ENCODE measurements at places on chromosomes 5 and 9.

- DNase-seq = no peak
These were observed 1290.3 kb upstream of the CDH9 start for GRCh38 chr5:28328681-28329080.

DNA sequence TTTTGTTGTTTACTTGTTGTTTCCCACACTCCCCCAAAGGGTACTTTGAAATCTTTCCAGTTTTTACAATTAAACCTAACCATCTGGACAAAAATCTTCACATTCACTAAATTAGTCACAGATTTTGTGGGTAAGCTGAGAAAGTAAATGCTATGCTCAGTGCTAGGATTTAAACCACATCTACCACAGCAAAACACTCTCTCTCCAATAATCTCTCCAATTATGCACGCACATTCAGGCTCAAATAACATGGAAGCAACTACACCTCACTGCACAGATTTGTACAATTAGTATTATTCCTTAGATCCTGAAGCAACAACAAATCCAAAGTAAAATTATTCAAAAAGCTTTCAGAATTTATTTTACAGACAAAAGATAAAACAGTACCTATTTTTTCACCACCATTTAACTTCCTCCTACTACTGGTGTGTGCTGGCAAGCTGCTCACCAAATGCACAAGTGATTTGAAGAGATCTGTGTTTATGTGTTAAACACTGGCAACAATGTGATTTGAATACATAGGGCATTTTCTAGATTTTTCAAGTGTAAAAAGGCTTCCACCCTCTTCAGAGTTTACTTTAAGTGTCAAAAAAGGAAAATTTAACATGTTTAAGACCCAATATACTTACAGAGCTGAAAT lies 16.6 kb downstream of the ZNF608 start:
- no peak for DNase-seq

GRCh38 chr5:168047043-168047668 lies 244.3 kb upstream of the WWC1 start:
- DNase-seq = no peak

- no peak for DNase-seq
These were observed 105.1 kb downstream of the INSYN2B start for GRCh38 chr5:169875091-169875728.

DNA sequence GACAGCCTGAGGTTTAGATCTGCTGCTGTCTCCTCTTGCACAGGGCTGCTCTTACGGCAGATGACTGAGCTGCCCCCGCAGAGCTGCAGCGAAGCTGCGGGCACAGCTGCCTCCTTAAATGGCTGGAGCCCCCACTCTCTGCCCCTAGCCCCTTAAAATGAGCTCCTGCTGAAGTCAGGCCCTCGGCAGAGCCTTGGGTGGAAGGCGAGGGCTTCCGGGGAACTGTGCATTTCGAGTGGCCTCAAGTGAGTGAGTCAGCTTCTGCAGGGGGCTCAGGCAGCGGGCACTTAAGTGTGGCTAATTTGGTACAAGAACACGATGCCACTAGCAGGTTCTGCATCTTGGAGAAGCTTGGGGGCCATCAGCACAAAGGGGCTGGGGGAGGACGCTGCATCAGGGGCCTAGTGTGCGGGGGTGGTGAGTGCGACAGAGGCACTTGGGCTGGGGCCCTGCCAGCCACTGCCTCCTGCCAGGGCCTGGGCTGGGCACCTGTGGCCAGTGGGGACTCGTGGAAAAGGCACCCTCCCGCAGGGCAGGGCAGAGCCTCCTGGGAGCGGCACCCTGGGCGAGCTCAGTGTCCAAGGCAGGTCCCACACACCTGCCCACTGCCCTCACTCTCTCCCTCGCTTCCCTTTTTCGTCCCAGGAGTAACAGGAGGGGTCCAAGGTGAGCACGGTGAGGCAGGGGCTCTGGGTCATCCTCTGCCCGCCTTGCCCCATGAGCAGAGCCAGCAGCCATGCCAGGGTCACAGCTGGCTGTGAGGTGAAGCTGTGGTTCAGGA lies 28.8 kb upstream of the RNU6ATAC start:
- DNase-seq = no peak

DNA sequence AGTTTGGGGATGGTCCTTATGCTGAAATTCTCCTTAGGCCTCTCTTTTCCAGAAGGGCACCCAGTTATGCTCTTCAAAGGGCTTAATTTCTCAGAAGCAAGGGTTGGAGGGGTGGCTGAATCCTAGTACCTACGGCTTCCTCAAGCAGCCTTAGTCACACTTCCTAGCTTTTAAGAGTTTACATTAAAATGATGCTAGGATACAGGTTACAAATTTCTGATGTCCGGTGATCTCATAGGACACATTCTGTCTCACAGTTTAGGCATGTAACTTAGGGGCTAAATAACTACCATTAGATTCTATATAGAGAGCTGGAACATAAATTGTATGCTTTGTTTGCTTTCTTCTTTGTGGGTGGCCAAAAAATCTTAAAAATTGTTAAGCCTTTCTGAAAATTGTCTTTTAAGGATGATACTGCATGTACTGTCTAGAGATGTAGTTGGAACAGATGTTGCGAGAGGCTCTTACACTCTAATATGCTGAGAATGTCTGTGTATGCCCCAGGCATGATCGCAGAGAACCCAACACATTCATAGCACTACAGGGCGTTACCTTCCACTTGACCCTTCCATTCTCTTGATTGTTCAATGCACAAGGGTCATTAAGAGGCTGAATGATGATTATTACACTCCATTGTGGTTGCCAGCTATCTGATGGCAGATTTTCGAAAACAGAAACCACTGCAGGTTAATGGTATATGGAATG lies 139.1 kb downstream of the TMEM38B start:
- DNase-seq = no peak

DNA sequence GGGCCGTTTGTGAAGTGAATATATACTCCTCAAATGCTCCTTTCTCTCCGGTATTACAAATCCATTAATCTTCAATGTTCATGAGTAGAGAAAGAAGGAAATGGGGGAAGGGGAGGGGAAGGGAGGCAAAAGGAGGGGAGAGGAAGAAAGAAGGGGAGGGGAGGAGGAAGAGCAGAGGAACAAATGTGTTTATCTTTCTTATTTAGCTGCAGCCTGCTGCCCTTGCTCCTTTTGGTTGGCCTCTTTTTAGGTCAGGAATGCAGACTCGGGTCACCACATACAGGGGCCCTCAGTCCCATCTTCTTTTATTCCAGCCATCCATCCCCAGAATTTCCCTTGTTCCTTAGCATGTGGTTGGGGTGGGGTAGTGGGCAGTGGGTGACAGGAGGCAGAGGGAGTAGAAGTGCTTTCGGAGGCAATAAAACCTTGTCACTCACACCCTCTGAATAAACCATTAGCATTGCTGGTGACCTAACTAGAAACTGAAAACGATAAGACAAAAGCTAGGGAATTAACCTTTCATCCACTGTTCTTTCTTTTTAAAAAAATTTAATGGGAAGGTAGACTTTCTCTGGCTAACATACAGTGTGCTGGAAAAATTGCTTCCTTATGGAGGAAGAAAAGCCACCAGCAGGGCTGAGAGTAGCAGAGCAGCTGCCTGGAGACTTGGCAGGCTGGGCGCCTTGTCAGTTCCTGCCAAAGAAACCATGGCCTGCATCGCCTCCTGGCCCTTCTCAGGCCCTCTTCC lies 16.8 kb upstream of the PRLR start:
- DNase-seq = no peak

GRCh38 chr5:53871050-53871449 lies 310.6 kb downstream of the NDUFS4 start:
- no peak for DNase-seq

GRCh38 chr5:109099081-109099480 lies 310.7 kb downstream of the PJA2 start:
- no peak for DNase-seq

DNA sequence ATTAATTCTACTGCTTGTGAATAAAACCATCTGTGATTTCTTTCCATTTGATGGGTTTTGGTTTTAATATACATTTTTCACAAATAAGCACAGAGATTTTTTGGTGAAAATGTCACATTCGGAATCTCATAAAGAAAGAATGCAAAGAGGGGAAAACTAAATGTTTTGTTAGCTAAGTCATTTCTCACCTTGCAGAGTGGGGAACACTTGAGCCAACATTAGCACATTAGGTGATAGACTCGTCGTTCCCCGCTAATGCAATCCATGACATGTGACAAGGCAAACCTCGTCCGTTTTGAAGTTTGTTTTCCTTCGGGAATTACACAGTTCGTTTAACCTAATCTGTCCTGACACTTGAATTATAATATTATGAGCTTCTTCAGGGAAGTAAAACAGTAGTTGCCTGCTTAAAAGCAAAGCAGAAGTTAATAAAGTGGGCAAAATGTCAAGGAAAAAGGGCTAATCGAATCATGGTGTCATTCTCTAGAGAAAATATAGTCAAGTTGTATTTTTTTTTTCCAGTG lies 95.8 kb upstream of the LMX1B start:
- no peak for DNase-seq

GRCh38 chr5:15007646-15008045 lies 136.1 kb upstream of the ANKH start:
- DNase-seq = no peak

GRCh38 chr9:28770827-28771226 lies 1197.5 kb upstream of the C9orf72 start:
- DNase-seq = no peak

- no peak for DNase-seq
These were observed 480.8 kb downstream of the SPATA31A7 start for GRCh38 chr9:61670616-61671015.

GRCh38 chr5:15026011-15026893 lies 154.7 kb upstream of the ANKH start:
- no peak for DNase-seq

GRCh38 chr5:18051953-18052352 lies 417.7 kb downstream of the TAF11L14 start:
- no peak for DNase-seq

DNA sequence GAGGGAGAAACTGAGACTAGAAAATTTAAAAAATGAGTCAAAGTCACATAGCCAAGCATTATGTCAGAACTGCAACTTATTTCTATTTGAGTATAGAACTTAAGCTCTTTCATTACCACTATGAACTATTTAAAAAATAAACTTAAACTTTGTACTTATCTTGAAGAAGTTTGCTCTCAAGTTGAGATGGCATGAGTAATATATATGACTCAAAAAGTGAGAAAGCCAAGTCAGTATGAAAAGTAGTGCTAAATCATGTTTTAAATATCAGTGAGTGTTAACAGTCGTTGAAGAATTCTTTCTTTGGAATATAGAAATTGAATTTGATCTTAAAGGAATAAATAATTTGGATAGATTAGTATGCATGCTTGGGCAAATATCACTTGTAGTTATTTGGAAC lies 36.3 kb upstream of the CDH10 start:
- no peak for DNase-seq

DNA sequence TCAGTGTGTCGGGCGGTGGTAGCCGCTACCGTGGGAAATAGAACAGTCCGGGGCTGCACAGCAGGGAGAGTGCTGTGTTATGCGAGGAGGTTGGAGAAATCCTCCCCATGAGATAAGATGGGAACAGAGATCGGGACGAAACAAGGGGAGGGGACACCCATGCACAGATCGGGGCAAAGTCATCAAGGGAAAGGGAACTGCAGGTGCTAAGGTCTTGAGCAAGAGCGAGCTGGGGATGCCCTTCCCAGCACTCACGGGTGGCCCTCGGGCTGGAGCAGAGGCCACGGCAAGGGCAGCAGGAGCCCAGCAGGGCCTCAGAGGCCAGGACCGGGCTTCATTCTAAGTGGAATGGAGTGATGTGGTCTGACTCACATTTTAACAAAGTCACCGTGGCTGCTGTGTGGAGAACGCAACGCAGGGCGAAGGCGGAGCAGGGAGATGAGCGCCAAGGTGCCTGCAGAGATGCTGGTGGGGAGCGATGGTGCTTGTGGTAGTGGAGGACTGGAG lies 7.7 kb downstream of the IL13 start:
- DNase-seq = no peak

- DNase-seq = no peak
These were observed 8.6 kb downstream of the RUFY1 start for GRCh38 chr5:179558932-179559283.

DNA sequence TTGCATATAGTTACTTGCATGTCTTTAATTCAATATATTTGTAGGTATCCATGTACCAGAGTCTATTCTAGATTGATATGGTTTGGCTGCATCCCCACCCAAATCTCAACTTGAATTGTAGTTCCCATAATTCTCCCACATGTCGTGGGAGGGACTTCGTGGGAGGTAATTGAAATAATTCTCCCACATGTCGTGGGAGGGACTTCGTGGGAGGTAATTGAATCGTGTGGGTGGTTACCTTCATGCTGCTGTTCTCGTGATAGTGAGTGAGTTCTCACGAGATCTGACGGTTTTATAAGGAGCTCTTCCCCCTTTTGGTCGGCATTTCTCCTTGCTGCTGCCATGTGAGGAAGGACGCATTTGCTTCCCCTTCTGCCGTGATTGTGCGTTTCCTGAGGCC lies 16.5 kb downstream of the FBXL7 start:
- no peak for DNase-seq

DNA sequence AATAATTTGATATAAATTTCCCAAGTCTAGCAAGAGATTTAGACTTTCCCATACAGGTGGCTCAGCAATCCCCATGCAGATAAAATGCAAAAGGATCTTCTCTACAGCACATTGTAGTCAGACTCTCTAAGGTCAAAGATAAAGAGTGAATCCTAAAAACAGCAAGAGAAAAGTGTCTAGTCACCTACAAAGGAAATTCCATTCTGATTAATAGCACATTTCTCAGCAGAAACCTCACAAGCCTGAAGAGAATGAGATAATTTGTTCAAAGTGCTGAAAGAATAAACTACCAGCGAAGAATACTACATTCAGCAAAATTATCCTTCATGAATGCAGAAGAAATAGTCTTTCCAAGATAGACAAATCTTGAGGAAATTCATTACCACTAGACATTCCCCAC lies 493.3 kb downstream of the PRELID2 start:
- DNase-seq = no peak

- DNase-seq = no peak
These were observed 22.8 kb upstream of the ABLIM3 start for GRCh38 chr5:149118463-149118862.

DNA sequence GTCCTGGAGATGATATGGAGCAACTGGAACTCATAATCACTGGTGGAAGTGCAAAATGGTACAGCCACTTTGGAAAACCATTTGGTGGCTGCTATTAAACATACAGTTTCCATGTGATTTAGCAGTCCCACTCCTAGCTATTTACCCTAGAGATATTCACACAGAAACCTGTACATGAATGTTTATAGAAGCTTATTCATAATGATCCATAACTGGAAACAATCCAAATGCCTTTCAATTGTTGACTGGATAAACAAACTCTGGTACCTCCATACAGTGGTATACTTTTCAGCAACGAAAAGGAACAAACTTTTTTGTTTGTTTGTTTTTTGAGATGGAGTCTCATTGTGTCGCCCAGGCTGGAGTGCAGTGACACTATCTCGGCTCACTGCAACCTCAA lies 47.7 kb upstream of the RASGRF2 start:
- DNase-seq = no peak
